ENCODE measurements at places on chromosomes 11 and 22. TPM values are rescaled to one million over a fixed set of nuclear protein-coding genes. Genes with fewer than 3 reads are reported as not detected.

Gene SLC22A9
- total RNA-seq: not detected

Gene INS
- not detected for total RNA-seq

Gene UBQLNL
- total RNA-seq: 0.19 TPM

DNA sequence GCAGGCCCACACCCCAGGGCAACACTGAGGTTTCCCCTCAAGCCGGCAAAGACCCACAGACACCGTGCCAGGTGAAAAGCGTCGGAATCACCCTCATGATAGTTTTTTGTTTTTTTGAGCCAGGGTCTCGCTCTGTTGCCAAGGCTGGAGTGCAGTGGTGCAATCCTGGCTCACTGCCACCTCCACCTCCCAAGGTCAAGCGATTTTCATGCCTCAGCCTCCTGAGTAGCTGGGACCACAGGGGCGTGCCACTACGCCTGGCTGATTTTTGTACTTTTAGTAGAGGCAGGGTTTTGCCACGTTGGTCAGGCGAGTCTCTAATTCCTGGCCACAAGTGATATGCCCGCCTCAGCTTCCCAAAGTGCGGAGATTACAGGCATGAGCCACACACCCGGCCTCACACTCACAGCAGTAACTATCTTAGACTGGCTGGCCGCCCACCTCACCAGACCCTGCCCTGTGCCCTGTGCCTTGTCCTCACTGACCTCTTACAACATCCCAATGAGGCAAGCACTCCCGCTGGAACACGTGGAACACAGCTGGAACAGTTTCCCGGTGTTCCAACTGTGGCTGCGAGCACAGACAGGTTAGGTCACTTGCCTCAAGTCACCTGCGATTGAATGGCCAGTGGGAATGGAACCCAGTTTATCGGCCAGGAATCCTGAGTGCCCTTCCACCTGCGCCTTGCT, 21.1 kb downstream of the LRRC10B start:
- no peak for DNase-seq

Gene OR52I2
- not detected for total RNA-seq

GRCh38 chr11:46100670-46101069, 20.6 kb downstream of the PHF21A start:
- no peak for DNase-seq

GRCh38 chr22:19855504-19856409, 1.1 kb upstream of the GNB1L start:
- no peak for DNase-seq

DNA sequence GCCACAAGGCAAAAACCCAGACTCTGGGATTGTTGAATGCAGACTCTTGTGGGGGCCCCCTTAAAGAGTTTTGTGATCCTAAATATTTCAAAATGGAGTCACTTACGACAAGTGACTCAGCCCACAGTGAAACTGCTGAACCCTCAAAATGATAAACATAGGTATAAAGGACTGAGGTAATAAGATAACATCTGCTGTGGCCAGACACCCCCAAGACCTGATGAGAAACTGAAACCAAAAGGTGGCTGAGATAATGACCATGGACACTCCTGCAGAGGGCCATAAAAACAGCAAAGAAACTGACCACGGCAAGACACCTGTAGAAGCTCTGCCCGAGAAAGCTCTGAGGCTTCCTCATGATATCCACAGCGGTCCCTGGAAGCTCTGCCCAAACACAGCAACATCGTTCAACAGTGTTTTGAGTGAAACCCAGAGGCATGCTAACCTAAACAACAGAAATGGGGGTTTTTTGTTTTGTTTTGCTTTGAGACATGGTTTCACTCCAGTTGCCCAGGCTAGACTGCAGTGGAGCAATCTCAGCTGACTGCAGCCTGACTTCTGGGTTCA, 1.6 kb upstream of the PLAAT4 start:
- no peak for DNase-seq

GRCh38 chr11:96287822-96288439, 55.1 kb downstream of the MAML2 start:
- DNase-seq: no peak

GRCh38 chr22:39332441-39333064, 13.1 kb upstream of the RPL3 start:
- DNase-seq: no peak

DNA sequence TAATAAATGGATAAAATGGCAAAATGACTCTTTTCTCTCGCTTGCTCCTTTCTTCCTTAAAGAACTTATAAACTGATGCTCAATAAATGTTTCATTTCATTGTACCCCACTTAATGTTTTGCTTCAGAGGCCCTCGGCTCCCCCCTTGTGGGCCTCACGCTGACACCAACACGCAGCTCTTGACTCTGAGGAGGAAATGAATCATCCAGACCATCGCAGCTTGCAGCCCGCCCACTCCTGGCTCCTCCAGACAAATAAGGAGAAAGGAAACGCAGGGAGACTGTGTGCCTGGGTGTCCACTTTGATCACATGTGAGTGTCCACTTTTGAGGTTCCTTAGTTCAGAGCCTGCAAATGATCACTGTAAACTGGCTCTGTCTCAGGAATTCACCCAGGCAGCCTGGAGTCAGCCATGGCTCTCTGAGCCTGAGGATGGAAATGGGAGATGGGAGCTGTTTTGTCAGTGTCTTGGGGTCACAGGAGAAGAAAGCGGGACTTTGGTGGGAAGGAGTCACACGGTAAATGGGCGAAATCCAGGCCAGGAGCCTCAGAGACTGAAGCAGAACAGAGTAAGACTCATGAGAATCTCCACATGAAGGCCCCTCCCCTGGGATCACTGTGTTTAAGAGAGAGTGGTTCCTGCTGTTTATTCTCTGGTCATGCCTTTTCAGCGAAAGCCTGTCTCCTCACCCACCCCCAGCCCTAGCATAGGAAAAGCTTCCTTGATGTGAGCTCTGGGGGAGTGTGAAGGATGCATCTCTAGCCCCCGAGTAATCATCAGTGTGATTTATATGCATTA, 96.5 kb downstream of the CWC15 start:
- no peak for DNase-seq

DNA sequence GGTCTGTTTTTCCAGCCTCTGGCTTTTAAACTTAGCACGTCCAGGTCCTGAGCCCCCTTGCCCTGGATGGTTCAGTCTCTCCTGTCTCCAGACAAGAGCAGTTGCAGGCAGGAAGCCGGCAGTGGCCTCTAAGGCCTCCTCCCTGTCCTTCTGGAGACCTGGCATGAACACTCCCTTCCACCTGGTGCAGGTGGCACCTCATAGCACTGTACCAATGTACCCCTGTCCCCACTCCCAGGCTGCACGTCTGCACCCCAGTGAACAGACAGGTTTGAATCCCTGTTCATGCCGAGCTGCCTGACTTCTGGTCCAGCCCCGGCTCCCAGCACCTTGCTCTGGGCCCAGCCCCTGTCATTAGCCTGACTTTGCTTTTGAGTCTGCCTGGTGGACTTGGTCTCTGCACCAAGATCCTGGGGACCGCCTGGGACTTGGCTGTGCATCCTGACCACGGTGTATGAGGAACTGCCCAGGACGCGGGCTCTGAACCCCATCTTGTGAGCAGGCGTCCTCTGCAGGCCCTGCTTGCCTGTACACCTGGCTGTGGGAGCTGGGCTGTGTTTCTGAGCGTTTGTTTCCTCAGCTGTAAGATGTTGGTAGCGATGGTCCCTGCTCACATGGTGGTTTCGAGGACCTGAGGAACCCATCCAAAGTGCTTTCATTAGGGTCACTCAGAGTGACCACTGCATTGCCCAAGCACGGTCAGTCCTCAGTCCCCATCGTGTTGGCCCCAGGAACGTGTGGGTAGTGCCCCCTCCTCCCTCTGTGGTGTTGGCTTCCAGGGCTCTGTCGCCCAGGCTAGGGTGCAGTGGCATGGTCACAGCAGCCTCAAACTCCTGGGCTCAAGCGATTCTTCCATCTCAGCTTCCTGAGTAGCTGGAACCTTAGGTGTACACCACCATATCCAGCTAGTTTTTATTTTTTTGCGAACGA, 75.0 kb upstream of the SHANK2 start:
- no peak for DNase-seq

Gene NPAS4
- 0.65 TPM for total RNA-seq

DNA sequence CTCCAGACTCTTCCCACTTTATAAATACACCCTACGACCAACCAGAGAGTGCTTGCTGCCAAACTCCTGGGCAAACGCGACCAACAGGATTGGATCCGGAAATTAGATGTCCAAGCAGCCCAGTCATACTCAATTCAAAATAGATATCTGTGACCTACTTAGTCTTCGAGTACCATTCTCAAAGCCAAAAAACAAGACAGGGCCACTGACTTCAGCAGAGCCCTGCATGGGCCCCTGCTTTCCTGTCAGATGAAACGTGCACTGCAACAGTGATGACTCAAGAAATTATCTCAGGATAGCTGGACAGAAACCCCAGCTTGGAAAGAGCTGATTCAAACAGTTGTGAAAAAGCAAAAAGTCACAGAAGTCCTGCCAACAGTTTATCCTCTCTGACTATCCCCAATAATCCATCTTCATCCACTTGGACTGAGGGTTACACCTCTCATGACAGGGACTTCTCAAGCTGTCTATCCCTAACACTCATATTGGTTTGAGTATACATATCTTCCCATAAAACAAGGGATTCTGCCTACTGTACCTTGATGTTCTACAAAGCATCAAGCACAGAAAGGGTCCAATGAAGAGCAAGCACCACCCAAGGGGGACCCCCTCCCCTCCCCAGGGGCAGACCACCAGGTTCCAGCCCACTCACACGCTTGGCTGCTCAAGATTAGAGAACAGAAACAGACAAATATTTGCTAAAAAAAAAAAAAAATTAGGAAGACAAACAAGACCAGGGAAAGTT, 17.4 kb downstream of the SMCO4 start:
- no peak for DNase-seq

Gene GGTLC3
- total RNA-seq: not detected

Gene SCN3B
- not detected for total RNA-seq

Gene GSTT2B
- 0.19 TPM for total RNA-seq

- peak; percentile 77 for DNase-seq
Observed at GRCh38 chr11:9808943-9809342, 145.1 kb downstream of the SWAP70 start.

DNA sequence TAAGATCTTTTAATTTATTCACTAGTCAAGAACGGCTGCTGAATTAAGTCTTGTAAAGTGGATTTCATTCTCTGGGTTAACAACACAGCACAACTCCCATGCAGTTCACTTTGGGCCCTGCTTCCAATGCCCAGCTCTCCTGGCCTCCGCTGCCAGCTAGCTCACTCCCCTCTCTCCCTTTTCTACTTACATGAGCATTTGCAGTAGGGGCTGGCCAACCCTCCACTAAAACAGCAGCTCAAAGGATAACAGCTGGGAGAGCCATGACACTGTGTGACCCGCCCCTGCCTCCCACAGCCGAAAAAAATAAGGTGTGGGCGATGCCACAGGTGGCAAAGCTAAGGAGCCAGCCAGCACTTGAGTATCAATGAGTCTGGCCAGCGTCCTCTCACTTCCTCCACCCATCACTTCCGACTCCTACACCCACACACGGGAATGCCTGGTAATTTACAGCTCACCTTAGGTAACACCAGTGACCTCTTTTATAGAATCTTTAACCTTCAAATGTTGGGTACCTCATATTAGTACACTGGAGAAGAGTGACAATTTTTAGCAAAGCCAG, 56.8 kb downstream of the DGCR2 start:
- no peak for DNase-seq

Gene CCDC188
- not detected for total RNA-seq

- peak; percentile 48 for DNase-seq
Observed at GRCh38 chr11:126862664-126863243, 137.8 kb downstream of the KIRREL3 start.

Gene PAAF1
- total RNA-seq: 28.2 TPM

DNA sequence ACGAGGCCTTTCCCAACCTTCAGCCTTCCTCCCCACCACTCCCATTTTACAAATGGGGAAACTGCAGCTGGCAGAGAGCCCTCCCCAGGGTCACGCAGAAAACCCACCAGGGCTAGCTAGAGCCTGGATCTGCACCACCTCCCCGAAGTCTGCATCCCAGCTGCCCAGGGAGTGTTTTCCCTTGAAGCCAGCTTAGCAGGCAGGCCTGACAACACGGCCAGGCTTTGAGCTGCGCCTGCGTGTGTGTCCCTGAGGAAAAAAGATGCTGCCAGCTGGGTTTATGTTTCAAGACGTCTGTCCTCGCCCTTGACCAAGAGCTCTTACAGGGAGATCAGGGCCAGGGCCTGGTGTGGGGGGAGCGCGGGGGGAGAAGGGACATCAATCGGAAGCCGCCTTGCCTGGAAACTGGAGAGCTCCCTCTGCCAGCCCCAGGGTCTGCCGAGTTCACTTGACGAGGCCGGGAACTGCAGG, 20.3 kb downstream of the WNT11 start:
- DNase-seq: no peak

GRCh38 chr11:23976426-23976825, 520.4 kb upstream of the LUZP2 start:
- DNase-seq: no peak

Gene LAMTOR1
- total RNA-seq: 41.6 TPM

Gene RIMBP3B
- not detected for total RNA-seq

DNA sequence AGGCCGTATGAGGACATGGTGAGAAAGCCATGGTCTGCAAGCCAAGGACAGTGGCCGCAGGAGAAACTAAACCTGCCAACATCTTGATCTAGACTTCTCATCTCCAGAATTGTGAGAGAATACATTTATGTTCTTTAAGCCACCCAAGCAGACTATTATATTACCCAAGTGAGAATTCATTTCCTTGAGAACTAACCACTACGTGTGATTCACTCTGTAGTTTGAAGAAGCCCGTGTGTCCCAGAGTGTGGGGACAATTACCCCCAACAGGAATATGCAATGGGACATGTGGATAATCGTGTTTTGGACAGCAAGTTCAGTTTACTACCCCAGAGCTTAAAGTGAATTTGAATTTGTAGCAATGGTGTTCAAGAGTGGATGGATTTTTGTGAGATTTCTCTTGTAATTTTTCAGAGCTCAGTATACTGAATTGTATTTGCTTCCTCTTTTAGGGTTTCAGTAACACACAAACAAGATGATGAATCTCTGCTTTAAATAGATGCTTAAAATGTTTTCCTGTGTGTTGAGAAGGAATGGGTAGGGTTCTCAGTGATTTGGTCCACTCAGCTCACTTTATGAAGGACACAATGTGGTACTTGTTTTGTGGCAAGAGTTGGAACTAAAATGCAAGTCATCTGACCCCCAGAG, 100.0 kb upstream of the ARHGAP20 start:
- no peak for DNase-seq

GRCh38 chr22:47695176-47695575, 932.7 kb downstream of the TBC1D22A start:
- DNase-seq: no peak

GRCh38 chr22:44286646-44287045, 26.1 kb downstream of the SHISAL1 start:
- DNase-seq: no peak

DNA sequence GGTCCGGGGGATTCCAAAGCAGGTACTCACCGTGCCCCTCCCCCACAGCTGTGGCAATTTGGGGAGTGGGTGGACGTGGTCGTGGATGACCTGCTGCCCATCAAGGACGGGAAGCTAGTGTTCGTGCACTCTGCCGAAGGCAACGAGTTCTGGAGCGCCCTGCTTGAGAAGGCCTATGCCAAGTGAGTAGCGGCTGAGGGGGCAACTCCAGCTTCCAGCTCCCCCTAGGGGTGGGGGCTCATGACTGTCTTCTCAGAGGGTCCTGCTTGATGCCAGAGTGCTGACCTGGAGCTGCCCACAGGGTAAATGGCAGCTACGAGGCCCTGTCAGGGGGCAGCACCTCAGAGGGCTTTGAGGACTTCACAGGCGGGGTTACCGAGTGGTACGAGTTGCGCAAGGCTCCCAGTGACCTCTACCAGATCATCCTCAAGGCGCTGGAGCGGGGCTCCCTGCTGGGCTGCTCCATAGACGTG, 4.2 kb downstream of the CAPN1 start:
- DNase-seq: no peak

GRCh38 chr22:47027766-47028165, 265.3 kb downstream of the TBC1D22A start:
- DNase-seq: no peak
